NCI-H187 (cell line): ENCODE measurements at places on chromosomes 16 and 17.

- DNase-seq = no peak
Measured at GRCh38 chr16:49834531-49835151, 21.3 kb downstream of the ZNF423 start.

DNA sequence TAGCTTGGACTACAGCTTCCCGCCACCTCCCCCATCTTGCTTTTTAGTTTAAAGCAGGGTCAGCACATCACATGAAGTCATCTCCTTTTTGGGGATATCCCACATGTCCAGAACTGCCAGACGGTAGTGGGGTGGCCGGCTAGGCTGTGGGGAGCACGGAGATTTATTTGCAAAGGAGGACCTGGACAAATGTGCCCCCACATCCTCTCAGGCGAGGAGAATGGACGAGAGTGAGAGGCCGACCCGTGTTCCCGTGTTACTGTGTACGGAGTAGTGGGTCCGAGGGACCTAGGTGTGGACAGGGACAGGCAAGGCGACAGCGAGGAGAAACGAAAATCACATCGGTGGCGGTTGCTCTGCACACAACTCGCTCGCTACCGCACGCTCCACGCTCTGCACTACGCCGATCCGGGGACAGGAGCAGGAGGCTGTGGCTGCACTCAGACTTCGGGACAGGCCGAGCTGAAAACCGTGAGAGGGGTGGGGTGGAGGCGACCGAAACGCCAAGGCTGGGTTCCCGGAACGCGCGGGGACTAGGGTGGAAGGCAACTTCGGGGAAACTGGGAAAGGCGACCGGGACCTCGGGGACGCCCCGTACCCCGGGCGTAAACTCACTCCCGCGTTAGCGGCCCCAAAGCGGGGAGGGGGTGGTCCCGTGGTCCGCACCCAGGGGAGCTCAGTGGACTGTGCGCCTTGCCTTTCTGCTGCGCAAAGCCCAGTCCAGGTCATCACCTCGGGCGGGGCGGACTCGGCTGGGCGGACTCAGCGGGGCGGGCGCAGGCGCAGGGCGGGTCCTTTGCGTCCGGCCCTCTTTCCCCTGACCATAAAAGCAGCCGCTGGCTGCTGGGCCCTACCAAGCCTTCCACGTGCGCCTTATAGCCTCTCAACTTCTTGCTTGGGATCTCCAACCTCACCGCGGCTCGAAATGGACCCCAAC, at the start of gene MT1A:
Gene MT1A (plus strand): TSS at position 853 of the 937 bp plus-strand sequence. CDS start 73 bp downstream, at position 926.
- no peak for DNase-seq

DNA sequence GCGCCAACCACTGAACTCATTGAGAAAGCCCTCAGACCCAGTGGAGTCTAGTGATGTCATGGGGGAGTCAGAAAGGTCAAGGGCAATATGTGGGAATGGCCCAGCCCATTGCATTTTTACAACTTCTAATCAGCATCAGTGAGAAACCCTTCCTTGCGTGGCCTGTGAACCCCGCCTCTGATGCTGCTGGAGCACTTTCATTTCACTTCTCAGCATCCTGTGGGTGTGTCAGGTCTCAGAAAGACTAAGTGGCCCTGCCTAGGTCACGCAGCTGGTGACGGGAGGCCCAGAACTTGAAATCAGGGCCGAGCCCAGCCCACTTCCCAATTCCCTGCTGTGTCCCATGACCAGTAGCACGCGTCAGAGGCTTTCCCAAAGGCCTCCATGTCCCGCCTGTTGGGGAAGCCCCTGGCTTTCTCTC, 6.1 kb downstream of the DNAI2 start:
- DNase-seq = no peak

DNA sequence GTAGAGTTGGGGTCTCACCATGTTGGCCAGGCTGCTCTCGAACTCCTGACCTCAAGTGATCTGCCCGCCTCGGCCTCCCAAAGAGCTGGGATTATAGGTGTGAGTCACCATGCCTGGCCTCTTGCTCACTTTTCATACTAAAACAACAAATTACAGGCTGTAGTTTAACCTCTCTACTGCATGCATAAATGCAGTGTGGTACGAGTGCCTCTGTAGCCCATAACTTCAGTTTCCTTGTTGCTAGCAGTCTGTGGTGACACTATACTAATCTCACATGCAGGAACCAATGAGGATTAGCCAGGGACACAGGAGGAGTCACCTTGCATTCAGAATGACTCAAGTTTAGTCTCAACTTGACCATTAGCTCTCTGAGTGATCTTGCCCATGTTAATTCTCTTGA, 20.1 kb downstream of the HMOX2 start:
- no peak for DNase-seq

GRCh38 chr17:63686138-63686685, 13.7 kb downstream of the LIMD2 start:
- DNase-seq = no peak

GRCh38 chr17:60403962-60404361, 12.0 kb upstream of the USP32 start:
- no peak for DNase-seq

GRCh38 chr16:74732707-74733350, 32.2 kb upstream of the MLKL start:
- DNase-seq = no peak

DNA sequence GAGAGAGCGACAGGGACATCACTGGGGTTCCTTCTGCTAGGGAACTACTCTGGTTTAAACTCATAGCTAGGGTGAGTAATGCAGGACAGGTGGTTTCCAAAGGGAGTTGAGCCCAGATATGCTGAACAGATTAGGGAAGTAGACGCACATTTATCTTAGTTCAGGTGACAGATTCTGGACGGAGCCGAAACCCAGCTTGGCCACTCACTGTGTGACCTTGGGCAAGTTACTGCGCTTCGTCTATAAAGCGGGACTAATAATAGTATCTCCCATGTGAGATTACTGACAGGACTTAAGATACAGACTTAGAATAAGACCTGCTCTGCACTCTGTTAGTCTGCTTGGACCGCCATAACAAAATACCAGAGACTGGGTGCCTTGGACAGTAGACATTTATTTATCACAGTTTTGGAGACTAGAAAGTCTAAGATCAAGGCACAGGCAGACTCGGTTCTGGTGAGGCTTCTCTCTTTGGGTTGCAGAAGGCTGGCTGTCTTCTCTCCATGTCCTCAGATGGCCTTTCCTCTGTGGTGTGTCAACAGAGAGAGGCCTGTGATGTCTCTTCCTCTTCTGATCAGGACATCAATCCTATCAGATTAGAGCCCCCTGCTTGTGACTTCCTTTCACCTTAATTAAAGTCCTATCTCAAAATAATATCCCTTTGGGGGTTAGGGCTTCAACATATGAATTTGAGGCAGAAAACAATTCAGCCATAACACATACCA, 12.1 kb downstream of the SCNN1G start:
- DNase-seq = no peak

DNA sequence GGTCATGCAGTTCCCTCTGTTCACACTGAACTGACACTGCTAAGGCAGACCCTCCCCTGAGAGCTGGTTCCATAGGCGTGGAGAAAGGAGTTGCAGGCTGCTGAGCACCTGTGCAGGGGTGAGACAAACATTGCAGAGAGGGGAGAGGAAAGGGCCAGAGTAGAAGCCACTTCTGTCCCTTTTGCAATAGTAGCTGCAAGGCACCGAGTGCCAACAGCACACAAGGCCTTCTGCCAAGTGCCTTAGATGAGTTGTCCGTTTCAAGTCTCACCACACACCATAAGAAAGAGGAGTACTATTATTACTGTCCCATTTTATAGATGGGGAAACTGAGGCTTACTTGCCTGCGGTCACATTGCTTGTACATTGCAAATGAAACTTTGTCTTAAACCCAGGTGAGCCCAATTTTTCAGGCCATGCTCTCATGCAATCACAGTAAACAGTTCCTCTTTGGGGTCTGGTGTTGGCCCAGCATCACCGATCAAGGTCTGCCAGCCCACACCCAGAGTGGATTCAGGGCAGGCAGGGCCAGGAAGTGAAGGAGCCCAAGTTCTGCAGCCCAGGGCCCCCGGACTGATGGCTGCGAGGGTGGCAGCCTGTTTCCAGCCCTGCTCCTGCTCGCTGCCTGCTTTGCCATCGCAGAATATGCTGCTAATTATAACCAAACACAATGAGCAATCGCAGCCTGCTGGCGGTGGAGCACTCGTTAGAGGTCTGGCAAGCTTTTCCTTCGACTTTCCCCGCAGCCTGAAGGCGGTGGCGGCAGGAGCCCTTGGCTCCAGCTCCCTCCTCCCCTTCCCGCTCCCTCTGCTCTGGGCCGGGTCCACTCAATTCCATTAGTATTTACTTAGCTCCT, 36.8 kb upstream of the DYNLL2 start:
- no peak for DNase-seq

DNA sequence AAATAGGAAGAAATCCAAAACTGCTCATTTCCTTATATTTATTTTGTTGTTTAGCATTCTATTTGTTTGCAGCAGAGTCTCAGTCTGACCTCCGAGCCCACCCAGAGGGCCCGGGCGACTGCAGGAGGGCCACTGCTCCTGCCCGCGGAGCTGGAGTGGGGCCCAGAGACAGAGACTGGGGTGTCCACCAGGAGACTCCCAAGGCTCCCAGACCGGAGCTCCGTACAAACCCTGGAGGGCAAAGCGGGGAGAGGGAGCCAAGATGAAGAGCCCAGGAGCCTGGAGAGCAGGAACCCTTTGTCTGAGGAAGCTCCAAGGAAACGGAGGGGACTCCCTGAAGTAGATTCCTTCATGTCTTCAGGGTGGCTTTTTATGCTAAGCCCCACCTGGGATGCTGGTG, 57.9 kb downstream of the AXIN2 start:
- no peak for DNase-seq

GRCh38 chr16:66335704-66336329, 30.7 kb upstream of the CDH5 start:
- peak; percentile 62 for DNase-seq

GRCh38 chr17:74471341-74471740, 4.9 kb downstream of the CD300A start:
- no peak for DNase-seq

GRCh38 chr17:50850640-50851039, 15.3 kb downstream of the WFIKKN2 start:
- DNase-seq = no peak
